ENCODE measurements at places on chromosomes 1 and 21.

GRCh38 chr1:205182930-205183329 lies 28.6 kb downstream of the DSTYK start:
- DNase-seq, result no peak

GRCh38 chr1:39167632-39168209 lies 36.8 kb upstream of the MACF1 start:
- no peak for DNase-seq

DNA sequence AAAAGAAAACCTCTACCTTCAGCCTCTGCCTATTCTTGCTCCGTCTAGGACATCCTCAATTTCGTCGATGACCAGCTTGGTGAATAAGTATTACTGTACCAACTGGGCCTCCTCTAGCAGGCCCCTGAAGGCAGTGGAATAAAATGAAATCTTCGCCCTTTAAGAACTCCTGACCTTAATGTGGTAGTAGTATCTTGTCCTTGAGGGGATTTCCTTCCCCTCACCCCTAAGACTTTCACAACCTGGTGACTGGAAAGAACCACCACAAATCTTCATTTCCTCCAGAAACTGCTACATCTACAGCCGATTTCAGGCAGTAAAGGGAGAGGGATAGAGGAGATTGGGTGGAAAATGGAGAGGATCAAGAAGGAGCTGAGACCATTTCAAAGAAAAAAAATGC lies 1.6 kb upstream of the HAX1 start:
- no peak for DNase-seq

GRCh38 chr1:53626616-53627015 lies 112.3 kb downstream of the GLIS1 start:
- DNase-seq, result no peak

- DNase-seq, result no peak
Measured at GRCh38 chr1:66250478-66250877, 283.5 kb upstream of the SGIP1 start.

GRCh38 chr1:113255720-113256347 lies 134.5 kb upstream of the MAGI3 start:
- DNase-seq, result no peak

DNA sequence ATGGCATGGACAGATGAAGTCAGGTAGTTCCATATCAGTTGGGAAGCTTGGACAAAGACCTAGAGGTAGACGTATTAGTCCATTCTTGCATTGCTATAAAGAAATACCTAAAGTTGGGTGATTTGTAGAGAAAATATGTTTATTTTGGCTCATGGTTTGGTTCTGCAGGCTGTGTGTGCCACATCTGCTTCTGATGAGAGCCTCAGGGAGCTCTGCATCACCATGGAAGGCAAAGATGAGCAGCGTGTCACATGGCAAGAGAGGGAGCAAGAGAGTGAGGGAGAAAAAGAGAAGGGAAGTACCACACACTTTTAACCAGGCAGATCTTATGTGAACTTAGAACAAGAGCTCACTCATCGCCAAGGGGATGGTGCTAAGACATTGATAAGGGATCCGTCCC lies 9.0 kb downstream of the TSACC start:
- DNase-seq, result no peak

DNA sequence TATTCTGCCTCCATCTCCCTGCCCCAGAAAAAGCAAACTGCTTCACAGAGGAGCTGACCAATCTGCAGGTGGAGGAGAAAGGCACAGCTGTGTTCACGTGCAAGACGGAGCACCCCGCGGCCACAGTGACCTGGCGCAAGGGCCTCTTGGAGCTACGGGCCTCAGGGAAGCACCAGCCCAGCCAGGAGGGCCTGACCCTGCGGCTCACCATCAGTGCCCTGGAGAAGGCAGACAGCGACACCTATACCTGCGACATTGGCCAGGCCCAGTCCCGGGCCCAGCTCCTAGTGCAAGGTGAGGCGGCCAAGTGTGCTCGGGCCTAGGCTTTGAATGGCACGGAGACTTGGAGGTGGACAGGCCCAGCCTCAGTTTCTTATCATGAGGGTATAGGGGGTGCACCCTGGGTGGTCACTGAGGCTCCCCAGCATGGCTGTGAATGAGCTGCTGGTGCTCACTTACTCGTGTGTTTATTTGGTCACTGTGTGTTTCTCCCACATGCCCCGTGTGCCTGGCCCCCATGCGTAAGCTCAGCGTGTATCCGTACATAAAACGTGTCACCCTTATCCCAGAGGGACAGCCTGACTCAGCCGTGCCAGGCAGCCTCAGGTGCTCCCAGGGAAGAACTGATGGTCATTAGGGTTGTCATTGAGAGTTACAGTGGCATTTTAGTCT lies 75.8 kb downstream of the OBSCN start:
- DNase-seq, result no peak

- DNase-seq, result no peak
Measured at GRCh38 chr1:81899214-81899821, 98.6 kb downstream of the ADGRL2 start.

- DNase-seq, result no peak
Measured at GRCh38 chr1:32266921-32267591, 16.0 kb downstream of the LCK start.

GRCh38 chr1:244304656-244305055 lies 147.1 kb downstream of the ADSS2 start:
- no peak for DNase-seq

DNA sequence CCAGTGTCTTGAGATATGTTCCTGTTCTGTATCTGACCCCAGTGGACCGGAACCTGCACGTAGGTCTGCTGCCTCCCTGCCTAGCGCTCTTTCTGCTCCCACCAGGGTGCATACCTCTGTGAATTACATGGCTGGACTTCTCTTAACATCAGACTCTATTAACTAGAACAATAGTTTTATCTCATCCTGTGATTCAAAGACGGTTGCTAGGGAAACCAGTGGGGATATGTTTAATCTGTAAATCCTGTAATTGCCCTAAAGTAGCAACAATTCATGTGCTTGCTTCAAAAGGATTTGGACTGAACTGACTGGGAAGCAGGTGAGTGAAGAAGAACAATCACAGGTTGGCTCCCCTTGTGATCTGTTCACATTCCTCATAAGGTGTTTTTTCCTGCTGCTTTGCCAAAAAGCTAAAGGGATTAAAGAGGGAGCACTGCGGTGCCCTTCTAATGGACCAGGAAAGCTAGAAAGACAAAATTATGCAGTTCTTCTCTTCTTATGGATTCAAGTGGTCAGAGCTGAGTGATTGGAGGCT lies 52.7 kb upstream of the DIRAS3 start:
- DNase-seq, result no peak

GRCh38 chr1:216559359-216559758 lies 136.1 kb upstream of the USH2A start:
- no peak for DNase-seq

- DNase-seq, result no peak
Measured at GRCh38 chr1:89518221-89518631, 6.4 kb upstream of the LRRC8B start.

GRCh38 chr1:27144049-27144748 lies 10.7 kb downstream of the SLC9A1 start:
- no peak for DNase-seq

DNA sequence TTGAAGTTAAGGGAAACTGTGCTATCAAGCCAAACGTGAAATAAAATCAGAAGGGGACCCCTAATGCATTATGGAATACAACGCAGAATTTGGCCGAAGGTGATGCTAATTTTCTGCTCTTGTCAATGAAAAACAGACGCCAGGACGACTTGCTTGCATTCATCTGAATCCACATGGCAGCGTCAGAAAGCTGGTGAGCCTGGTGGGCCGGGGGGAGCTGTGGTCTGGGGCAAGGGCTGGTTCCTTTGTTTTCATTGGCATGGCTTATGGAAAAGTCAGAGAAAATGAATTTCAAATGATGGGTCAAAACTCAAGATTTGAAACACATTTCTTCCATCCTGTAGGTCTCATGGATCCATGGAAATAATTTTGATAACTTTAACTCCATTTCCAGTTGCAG lies 86.4 kb upstream of the RUNX1 start:
- no peak for DNase-seq

DNA sequence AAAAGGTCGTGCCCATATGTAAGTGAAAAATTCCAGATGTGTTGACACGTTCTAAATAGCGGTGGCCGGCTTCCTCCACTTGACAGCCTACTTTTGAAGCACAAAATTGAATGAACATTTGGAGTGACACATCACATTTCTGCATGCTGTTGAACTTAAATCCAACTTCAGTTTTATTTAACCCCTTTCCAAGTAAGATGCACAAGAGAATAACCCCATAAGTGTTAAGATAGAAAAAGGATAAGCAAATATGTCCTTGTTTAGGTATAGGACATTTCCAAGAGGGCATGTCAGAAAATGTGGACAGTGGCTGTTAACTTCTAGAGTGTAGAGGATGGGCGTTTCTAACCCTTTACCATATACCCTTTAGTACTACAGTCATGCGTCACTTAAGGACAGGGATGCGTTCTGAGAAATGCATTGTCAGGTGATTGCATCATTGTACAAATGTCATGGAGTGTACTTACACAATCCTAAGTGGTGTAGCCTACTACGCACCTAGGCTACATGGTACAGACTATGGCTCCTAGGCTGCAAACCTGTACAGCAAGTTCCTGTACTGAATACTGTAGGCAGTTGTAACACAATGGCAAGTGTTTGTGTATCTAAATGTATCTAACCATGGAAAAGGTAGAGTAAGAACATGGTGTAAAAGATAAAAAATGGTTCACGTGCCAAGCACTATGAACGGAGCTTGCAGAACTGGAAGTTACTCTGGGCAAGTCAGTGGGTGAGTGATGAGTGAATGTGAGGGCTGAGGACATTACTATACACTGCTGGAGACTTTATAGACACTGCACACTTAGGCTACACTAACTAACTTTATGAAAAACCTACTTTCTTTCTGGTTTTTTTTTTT lies 9.3 kb upstream of the FAM89A start:
- no peak for DNase-seq

All from activated CD4-positive, alpha-beta T cell treated with anti-CD3 and anti-CD28 coated beads for 1 hour (primary cell).